ENCODE measurements at places on chromosomes 5 and 9.

GRCh38 chr9:133783331-133783731 lies 45.2 kb upstream of the SARDH start:
- no peak for DNase-seq

DNA sequence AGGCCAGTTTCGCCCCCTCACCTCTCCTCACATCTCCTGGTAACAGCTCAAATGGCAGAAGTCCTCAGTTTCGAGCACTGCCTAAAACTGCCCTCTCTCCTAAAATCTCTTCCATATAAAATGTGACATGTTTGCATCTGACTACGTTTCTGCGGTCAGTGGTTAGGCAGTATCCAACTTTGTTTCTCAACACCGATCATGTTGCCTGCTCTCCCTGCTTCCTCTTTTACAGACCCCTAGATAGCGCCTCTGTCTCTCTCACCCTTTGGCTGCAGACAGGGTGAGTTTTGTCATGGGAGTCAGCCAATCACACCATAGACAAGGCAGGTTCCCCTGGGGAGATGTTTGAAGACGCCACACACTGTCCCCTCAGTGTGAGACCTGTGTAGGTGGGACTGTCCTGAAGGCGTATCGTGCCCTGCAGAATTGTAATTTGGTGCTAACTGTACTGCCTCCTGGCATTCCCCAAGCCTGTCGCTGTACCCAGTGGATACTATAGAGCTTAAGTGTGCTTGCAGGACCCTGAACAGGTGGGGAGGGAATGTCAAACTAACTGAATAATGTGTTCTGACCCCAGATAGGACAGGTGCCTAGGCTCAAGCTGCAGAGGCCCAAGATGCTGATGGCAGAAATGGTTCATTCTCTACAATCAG lies 1.1 kb downstream of the HEXB start:
- DNase-seq: no peak

DNA sequence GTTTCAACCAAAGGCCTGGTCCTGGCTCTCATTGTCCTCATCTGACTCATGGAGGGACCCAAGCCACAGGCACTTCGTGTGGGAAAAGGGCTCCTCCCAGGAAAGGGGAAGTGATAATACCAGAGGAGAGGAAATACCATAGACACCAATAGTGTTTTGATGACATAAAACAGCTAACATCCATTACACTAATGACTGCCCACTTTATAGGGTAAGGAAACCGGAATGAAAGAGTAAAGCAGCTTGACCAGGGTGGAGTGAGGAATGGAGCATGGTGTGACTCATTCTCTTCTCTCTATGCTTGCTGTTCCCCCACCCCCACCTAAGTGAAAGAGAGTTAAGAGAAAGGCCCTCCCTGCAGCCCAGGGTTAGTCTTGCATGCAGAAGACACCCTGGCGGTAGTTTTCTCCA lies 67.4 kb upstream of the HRH2 start:
- no peak for DNase-seq

DNA sequence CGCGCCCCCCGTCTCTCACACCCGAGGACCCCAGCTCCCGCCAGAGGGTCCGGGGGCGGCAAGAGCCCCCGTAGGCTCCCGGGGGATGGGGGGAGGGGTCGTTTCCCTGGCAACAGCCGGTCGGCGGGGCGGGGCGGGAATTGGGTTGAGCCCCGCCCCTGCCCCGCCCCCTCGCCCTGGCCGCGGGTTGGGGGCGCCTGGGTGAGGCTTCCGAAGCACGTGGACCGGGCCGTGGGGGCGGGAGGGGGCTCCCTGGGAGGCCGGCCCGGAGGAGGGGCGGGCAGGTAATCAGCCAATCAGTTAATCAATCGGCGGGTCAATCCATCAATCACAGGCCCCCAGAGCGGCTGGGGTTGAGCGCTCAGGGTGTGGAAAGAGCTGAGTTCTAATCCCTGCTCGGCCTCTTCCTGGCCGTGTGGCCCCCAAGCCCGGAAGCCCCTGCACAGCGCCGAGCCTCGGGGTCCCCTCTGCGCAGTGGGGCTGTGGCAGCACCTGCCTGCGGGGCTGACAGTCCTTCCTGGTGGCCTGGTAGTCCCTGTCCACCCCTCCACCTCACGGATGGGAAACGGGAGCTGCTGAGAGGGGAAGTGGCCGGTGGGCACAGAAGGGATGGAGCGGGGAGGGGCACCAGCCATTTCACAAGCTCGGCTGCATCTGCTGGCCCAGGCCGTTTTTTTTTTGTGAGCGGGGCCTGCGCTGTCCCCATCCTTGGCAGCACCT lies 174.2 kb upstream of the IER5L start:
- no peak for DNase-seq

GRCh38 chr5:54525261-54525660 lies 7.7 kb downstream of the SNX18 start:
- no peak for DNase-seq

DNA sequence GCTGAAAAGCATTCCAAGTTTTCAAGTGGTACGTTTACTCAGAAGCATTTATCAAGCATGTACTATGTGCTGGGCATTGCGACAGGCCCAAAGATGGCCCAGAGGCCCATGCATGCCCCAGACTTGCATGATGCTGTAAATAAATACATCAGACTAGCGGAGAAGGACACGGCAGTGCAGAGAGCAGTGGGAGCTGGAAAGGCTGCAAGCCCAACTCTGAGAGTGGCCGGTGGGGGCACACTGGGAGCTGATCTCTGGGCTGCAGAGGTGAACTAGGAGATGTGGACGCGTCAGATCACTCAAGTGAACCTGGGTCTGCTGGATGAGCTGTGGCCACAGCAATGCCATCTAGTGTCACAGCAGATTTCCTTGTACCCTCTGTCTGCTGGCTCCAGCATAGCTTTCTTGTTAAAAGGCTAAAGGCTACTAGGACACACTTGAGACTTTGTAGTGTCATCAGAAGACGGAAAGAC lies 246.9 kb downstream of the FANCC start:
- DNase-seq: no peak

DNA sequence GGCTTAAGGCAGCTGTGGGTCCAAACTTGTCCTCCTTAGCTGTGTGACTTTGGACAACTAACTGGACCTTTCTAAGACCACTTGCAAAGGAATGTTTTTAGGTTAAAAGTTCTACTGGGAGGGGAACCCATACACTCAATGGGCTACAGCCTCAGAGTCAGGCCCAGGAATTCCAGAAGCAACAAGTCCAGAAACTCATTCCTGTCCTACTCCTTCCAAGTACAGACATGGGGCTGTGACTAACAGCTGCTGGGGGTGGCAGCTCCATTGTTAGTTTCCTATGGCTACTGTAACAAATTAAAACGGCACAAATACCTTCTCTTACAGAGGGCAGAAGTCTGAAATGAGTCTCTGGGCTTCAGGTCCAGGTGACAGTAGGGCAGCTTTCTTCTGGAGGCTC lies 12.4 kb upstream of the AKNA start:
- no peak for DNase-seq

- no peak for DNase-seq
Measured at GRCh38 chr9:113756476-113757192, 119.5 kb upstream of the ZNF618 start.

DNA sequence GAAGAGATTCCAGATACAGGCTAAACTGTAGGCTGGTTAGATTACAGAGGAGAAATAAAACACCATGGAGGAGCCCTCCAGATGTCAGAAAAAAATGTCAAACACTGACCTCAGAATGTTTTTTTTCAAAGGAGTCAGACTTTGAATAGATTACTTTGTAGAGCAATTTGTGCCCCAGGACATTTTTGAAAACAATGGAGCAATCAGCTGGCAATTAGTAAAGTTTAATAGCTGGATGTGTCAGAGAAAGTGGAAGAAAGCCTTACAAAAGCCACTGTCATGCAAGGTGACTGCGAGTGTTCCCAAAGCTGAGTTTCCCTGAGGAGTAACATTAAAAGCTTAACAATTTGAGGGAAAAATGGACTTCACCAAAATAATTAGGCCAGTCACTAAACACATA lies 417.8 kb upstream of the CTNND2 start:
- no peak for DNase-seq

DNA sequence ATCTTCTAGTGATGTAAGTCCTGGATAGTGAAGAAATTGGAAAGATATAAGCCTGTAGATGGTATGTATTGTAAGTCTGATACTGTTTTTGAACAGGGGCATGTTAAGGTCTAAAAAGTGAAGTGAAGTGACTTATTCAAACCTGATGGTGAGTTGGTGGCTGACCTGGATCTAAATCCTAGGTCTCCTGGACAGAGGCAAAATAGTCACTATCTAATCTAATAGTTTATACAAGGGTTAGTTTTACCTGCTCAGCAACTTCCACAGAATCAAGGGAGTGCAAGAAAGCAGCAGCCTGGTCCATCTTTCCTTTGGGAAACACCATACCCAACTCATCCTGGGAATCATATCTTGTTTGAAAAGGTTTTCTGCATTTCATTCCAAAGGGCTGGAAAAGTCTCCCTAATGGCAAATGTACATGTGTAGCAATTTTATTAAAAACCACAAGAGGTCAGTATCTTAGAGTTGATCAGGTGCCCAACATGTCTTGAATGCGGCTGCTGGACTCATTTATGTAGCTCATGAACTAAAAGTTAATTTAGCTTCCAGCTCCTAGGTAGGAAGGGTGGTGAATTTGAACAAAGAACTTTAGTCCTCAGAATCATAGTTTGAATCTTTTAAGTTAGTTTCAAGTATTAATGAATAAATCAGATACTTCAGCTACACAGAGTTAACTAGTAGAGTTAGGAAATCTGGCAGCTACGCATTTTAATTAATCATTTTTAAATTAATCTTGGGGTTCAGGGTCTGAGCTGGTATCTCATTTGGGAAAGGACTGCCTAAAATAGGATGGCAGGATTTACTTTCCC lies 26.0 kb downstream of the SKP2 start:
- peak; percentile 37 for DNase-seq

DNA sequence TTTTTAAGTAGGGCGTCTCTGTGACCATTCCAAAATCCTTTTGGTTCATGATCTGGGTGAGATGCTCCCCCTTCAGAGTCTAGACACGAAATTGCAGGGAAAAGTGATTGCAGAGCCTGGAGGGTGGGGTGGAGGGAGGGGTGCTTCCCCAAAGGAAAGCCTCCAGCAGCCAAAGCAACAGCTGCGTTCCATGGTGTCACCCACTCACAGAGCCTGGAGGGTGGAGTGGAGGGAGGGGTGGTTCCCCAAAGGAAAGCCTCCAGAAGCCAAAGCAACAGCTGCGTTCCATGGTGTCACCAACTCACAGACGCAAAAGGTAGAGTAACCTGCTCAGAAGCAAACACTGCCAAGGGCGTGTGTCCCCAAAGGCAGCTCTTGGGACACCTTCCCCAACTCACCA lies 22.6 kb downstream of the SLC6A18 start:
- DNase-seq: no peak

DNA sequence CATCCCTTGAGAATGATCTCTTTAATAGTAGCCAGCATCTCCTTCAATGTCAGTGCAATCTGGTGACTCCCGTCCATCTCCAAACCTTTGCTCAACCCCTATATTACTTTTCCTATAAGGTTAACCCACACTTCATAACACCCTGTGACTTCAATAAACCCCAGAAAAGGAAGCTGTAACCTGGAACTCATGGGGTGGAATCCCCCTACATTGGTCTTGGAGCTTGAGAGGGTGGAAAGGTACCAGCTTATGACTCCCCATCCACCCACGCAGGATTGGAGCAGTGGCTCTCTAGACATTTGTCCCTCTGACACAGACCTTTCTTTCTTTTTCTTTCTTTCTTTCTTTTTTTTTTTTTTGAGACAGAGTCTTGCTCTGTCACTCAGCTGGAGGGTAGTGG lies 54.7 kb upstream of the ZFR start:
- DNase-seq: no peak

DNA sequence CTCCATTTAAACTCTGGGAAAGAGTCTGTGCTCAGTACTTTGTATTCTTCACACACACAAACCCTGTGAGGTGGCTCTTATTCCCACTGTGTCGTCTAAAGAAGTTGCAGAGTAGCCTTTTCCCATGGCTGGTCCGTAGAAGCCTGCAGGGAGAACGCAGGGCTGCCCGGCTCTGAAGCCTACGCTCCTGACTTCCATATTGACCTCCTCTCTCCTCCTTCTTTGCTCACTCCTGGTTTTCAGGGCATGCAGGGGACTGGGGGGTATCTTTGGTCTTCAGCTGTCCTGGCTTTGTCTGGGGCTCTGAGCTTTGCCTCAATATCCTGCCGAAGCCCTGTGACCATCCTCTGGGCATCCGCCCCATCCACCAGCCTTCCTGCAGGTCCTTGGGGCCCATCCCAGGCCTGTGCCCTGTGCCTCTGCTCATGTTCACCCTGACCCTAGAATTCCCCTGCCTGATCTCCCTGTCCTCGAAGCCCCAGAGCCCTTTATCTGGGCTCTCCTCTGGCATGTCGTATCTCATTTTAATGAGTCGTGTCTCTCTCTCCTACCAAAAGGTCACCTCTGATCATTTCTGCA lies 83.8 kb upstream of the FSTL4 start:
- DNase-seq: no peak

DNA sequence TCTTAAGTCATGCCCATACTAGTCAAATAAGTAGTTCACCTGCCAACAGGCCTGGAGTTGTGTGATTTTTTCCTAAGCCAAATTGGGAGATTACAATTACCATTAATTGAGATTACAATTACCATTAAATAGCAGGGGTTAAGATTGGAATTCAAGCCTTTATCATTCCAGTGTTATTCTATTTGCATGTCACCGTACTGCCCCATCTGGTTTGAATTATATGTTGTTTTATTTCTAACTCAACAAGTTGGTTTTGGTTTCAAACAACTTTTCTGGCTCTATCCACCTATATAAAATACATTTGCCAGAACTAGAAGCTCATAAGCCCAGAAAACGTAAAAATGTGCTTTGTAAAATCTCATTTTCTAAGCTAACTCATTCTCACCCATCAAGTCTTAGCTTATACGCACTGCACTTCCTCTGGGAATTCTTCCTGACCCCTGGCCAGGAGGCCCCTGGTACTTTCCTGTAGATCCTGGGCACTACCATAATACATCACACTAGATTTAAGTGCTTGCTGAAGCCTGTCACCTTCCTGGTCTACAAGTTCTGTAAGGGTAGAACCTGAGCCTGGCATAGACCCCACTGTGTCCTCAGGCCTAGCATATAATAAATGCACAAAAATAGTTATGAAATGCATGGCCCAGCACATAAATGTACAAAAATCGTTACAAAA lies 242.0 kb upstream of the TRPM3 start:
- DNase-seq: no peak
